ENCODE measurements at places on chromosomes 13 and 19.

GRCh38 chr19:1730157-1730556 lies 23.1 kb upstream of the ONECUT3 start:
- DNase-seq, result no peak

DNA sequence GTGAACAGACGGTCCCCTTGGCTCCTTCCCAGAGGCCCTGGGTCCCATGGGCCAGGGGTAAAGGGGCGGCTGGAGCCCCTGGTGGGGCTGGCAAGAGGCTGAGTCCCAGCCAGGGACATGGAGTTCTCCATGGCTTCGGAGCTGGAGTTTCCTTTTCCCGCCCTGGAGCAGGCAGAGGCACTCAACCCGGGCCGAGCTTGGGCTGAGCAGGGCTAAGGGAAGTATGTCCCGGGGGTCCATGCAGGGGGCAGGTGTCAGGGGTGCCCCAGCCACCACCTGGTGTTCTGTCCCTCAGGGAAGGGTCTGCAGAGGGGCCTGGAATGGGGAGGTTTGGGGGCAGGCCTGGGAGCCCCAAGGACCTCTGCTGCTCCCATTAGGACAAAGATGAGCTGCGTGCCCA lies 54.0 kb upstream of the TPM4 start:
- DNase-seq, result no peak

- DNase-seq, result no peak
Observed at GRCh38 chr13:95039415-95039814, 261.8 kb downstream of the ABCC4 start.

DNA sequence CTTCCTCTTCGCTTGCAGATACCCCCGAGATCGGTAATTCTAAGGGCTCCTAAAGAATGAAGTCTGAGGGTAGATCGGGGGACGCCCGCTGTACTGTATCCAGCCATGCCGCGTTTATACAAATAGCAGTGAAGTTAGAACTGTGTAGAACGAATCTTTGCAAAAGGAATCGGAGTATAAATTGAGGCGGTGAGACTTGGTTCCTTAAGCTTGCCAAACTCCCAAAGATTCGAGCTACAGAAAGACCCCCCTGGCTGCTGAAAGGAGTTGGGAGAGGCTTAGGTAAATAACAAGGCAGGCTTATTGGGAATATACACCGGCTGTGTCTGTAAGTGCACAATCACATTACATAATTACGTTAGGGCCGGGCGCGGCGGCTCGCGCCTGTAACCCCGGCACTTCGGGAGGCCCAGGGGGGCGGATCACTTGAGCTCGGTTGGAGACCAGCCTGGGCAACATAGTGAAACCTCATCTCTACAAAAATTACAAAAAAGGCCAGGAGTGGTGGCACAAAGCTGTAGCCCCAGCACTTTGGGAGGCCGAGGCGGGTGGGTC lies 12.2 kb downstream of the TMEM160 start:
- no peak for DNase-seq

DNA sequence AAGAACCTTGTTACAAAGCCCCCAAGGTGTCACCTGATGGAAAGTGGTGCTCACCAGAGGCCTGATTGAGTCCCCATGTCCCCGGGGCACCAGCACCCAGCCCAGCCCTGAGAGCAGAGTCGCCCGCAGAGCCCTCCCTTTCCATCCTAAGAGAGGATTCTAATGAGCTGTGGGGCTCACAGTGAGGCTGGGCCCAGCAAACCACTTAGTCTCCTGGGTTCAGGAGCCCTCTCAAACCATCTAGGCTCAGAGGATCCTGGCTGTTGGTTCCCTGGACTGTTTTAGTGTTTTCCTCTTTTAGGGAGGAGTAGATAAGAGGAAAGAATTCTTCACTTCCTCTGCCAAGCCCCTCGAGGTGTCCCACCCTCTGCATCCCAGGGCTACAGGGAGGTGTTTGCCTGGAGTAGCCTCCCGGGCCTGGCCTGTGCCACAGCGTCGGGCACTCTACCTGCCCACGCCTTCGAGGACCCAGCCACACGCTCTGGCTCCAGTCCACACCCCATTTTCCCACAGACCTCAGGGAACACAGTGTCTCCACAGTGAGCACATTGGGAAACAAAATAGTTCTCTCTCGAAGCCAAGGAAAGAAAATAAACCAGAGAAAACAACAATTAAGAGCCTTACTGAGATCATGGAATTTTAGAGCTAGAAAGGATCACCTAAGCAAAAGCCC lies 34.4 kb downstream of the DHRS12 start:
- no peak for DNase-seq
